ENCODE measurements at places on chromosomes 6 and 20.

GRCh38 chr6:111709615-111710398 is 104.1 kb upstream of the TRAF3IP2 start:
- peak; percentile 53 for DNase-seq

DNA sequence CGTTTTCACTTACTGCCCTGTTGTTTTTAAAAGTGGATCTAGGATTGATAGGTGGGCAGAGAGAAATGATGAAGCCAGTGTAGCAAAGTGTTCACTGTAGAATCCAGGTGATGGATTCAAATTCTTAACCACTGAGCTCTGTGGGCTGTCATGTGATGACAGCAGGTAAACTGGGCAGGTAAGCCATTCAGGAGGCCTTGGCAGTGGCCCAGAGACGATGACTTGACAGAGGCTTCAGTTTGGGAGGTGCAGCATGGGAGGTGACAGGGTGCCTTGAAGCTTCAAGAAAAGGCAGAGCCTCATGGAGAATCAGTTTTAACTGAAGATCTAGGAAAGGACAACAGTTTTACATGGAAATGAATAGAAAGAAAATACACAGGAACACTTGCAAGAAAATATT is 2.0 kb downstream of the NAA20 start:
- no peak for DNase-seq

- DNase-seq = no peak
Observed at GRCh38 chr20:51366155-51366886, 176.2 kb downstream of the NFATC2 start.

- DNase-seq = no peak
Observed at GRCh38 chr6:125356884-125357283, 55.1 kb upstream of the HDDC2 start.

DNA sequence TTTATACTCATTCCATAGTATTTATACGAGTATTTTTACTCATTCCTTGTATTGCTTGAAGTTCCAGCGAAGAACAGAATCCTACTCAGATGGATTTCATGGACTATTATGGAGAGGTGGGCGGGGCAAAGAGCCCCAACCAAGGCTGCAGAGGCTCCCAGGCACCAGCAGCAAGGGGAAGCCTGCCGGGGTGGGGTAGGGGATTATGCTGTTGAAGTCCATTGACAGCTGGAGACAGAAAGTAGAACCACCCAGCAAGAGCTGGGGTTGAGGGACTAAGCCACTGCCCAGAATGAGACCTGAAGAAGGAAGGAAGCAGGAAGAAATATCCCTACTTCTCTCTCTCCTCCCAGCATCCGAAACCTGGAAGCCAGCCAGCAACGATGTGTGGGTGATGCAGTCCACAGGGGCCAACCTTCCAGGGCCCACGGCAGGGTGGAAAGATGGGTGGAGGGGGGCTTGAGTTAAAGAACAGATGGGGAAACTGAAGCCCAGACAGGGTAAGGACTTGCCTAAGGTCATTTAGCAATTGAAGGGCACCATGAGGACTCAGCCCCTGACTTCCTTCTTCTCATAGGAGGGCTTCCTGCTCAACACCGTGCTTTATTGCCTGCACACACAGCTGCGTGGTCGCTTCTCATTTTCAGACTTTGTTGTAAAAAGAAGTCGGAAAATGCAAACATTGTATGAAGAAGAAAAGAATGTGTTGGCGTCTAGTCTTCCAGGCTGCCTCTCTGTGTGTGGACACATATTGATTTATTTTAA is 18.3 kb upstream of the GTSF1L start:
- DNase-seq = no peak

GRCh38 chr6:156662025-156662445 is 115.1 kb upstream of the ARID1B start:
- no peak for DNase-seq

DNA sequence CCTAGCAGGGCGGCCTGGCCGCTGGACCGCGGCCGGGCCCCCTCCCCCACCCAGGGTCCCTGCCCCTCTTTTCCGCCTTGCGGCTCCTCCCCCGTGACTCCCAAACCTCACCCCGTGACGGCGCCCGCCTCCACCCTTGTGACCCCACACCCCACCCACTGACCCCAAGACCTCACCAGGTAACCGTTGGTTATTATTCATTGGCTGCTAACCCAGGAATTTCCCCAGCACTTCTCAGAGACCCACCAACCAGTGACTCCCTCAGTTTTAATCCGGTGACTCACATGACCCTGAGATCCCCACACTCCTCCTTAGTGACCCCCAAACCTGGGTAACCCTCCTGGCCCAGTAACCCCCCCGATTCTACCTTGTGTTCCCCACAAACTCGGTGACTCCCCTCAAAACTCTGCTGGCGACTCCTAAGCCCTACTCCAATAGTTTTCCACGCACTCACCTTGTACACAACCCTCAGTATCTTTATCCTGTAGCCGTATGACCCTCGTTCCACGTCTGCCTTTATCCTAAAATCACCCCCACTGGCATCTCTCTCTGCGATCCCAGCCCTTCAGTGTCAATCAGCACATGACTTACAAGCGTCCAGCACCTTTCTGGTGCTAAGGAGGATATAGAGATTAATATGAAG is 534 bp downstream of the ZNF76 start:
- DNase-seq = peak; percentile 75

DNA sequence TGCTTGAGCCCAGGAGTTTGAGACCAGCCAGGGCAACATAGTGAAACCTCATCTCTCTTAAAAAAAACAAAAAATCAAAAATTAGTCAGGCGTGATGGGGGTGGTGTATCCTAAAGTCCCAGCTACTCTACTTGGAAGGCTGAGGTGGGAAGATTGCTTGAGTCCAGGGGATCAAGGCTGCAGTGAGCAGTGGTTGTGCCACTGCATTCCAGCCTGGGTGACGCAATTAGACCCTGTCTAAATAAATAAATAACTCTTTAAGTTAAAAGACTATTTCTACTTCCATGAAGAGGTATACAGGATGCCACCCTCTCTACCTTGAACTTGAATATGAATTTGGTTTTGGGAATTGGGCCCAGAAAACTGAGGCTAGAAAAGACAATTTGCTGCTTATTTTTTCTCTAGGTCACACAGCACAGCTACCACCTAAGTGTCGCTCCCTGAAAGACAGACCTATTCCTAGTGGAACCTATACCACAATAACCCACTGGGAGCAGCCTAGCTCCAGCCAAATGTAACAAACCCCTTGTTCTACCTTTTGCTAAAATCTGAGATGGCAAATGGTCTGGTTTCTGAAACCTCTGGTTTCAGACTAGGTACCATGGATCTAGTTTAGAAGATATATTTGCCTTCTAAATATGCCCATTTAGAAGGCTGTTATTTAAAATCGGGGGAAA is 35.2 kb downstream of the HMGCLL1 start:
- DNase-seq = no peak

- no peak for DNase-seq
Observed at GRCh38 chr6:123417535-123417934, 219.2 kb downstream of the TRDN start.

- no peak for DNase-seq
Observed at GRCh38 chr20:43925801-43926200, 11.1 kb downstream of the TOX2 start.

- no peak for DNase-seq
Observed at GRCh38 chr6:111806561-111807497, 66.4 kb downstream of the FYN start.

DNA sequence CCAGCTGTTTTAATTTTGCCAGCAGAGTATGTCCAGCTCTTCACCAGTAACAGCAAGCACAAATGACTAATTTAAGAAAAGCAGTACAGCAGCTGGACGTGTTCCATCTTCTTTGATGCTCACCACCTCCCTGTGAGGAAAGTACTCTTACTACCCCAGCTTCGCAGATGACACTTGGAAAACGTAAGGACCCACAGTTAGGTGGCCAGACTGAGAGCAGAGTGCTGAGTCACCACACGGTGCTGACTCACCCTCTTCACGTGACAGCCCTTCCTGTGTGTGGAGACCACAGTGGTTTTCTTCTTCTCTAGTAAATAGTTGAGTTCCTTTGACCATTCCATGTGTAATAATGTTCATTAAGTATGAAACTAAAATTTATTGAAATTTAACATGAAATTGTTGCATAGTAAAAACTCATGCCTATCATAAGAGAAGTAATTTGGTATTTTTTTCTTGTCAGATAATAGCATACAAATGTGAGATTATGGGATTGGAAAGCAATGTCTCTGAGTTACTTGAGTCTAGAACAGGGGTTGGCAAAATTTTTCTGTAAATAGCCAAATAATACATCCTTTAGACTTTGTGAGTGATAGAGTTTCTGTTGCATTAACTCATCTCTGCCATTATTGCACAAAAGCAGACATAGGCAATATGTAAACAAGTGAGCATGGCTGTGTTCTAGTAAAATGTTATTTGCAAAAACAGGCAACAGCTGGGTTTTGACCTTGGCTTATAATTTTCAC is 76.6 kb downstream of the SLX4IP start:
- peak; percentile 41 for DNase-seq

- peak; percentile 5 for DNase-seq
Observed at GRCh38 chr20:34363465-34364222, 571 bp downstream of the ITCH start.

- DNase-seq = no peak
Observed at GRCh38 chr6:32983964-32984621, 15.7 kb downstream of the BRD2 start.

GRCh38 chr6:128870746-128871145 is 12.2 kb upstream of the LAMA2 start:
- DNase-seq = no peak

DNA sequence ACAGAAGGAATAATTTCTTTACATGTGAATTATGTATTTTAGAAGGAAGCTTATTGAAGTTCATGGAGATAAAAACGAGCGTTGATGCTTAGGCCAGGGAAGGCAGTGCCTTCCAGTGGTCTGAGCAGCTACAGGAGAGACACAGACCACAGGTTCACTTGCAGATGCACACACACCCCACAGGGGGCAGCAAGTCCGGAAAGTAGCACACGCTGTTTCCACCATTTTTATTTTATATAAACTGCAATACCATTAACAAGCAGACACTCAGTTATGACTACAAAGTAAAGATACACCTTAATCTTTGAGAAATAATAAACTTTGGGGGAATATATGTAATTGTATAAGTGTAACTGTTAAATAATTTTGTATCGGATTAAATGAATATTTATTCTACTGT is 13.5 kb upstream of the DACT2 start:
- DNase-seq = no peak

GRCh38 chr6:45746046-45746445 is 269.6 kb downstream of the CLIC5 start:
- no peak for DNase-seq

DNA sequence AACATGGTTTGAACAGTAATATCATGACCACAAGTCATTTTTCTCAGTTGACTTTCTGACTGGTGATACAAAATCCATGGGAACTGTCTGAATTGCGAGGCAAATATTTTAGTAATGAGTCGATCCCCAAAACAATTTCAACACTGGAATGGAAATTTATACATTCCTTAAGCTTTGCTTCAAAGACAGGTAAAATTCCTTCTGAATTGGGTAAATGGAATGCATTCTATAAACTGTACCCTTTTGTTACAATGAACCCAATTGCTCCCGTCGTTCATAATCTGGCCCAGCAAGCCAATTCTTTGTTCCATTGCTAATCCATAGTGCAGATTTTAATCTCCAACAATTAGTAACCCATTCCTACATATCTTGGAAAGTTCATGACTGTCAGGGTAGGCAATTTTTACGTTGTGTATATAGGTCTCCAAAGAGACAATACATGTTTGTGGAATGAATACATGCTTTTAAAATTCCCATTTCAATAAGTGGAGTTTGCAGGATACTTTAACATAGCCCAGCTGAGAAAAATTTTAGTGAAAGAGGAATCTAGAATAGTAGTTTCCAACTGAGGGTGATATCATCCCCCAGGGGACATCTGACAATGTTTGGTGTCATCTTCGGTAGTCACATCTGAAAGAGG is 32.7 kb downstream of the CYP24A1 start:
- no peak for DNase-seq

DNA sequence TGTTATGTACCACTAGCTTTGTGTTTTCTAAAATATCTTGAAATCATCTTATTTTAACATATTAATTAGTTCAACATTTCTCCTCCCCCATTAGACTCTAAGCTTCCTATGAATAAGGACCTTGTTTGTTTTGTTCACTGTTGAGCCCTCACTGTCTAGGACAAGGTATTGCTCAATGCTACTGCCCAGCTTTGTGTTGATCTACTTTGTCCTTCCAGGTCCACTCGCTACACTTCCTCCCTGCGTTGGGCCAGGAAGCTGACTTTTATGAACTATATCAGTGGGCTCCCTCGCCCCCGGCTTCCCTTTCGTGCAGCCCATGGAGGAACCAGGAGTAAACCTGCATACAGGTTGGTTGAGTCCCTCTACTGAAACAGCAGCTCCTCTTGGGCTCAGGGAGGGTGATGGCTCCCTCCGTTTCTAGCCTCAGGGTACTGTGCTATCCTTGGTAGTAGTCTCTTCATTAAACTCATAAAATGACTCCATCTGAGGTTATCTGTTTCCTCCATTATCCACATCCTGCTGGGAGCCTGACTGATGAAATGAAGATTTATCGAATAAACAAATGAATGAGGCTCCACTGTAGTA is 272.5 kb downstream of the CLIC5 start:
- no peak for DNase-seq

DNA sequence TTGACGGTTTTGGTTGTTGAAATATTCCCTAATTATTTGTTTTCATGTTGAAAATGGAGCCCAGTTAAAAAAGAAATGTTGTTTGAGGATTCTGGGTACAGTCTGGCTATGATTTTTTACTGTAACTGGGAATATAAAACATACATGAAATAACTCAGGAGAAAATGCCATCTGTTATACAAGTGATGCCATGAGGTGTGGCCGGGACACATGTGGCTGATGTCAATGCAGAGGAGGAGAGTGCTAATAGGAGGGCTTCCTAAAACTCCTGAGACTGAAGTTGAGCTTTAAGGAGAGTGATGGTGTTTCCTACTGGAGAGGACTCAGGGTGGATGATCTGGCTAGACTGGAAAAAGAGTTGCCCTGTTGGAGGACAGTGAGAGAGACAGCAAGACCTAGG is 12.7 kb downstream of the SCAND1 start:
- no peak for DNase-seq

GRCh38 chr6:146948790-146949342 is 255.4 kb upstream of the STXBP5 start:
- no peak for DNase-seq

GRCh38 chr6:149895048-149895590 is 2.8 kb downstream of the RAET1E start:
- no peak for DNase-seq

DNA sequence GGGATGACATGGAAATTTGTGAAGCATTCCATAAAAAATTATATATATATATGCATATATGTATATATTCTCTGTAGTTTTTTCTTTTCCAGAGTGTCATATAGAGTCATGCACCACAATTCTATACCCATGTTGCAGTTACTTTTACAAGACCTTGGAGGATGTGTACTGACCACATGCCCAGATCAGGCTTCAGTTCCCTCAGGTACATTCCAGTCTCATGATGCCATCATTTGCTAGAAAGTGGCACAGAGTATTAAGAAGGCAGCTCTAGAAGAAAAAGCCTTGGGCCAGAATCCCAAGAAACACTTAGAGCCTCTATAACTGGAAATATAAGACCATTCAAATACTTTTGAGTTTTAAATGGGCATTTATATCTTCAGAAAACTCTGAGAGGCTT is 685.5 kb upstream of the FLRT3 start:
- no peak for DNase-seq

GRCh38 chr20:46811224-46812084 is 83.2 kb upstream of the EYA2 start:
- no peak for DNase-seq
